ENCODE measurements at places on chromosomes 3 and 15. TPM values are rescaled to one million over a fixed set of nuclear protein-coding genes. Genes with fewer than 3 reads are reported as not detected.

GRCh38 chr3:79729096-79729495 lies 38.7 kb downstream of the ROBO1 start:
- H3K4me1 ChIP-seq = no peaks in the 10 kb centered on the region
- H3K4me3 ChIP-seq = no peak overlapping the region
- H3K36me3 ChIP-seq = no peaks in the 10 kb centered on the region
- peak; percentile 2 for DNase-seq

Gene RGMA
- total RNA-seq = 2.0 TPM

- H3K27me3 ChIP-seq = no peaks in the 10 kb centered on the region
- peaks cover 24% of the 10 kb centered on the region for H3K4me1 ChIP-seq
- peak overlapping the region; percentile 21 for H3K27ac ChIP-seq
- peak overlapping the region; percentile 51 for H3K4me3 ChIP-seq
Observed at GRCh38 chr3:100982710-100983109, 10.5 kb downstream of the ABI3BP start.

DNA sequence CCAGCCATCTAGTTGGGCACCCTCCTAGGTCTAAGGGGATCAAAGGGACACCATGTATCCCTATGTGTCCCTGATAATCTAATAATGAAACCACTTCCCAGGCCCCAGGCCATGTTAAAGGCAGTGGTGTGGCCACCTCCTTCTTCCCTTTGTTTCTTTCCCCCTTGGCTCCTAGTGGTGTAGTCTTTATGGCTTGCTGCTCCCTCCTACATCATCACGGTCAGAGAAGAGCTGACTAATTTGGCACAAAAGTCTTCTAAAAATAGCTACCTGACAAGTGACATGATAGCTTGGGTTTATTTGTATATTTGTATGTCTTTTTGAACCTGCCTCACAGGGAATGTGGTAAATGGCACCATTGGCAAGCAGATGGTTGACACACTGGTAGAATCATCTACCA lies 131.0 kb upstream of the CHRM5 start:
- H3K4me3 ChIP-seq = no peak overlapping the region
- H3K27ac ChIP-seq = no peak overlapping the region
- H3K36me3 ChIP-seq = no peaks in the 10 kb centered on the region
- H3K27me3 ChIP-seq = 0 out of 2 replicates have a peak, but pooled peaks cover 8% of the 10 kb centered on the region
- no peaks in the 10 kb centered on the region for H3K4me1 ChIP-seq
- no peak for DNase-seq
